Urinary bladder (tissue), 4 donors: ENCODE measurements at places on chromosomes 3 and 15. TPM values are rescaled to one million over a fixed set of nuclear protein-coding genes. Genes with fewer than 3 reads are reported as not detected.

C2CD4B gene
- 2.2 TPM for total RNA-seq

FANCD2 gene
- total RNA-seq = 12.1 TPM

GHSR gene
- total RNA-seq = not detected

CLDN18 gene
- not detected for total RNA-seq

RAB8B gene
- total RNA-seq = 105 TPM

GOLGA8F gene
- not detected for total RNA-seq

APOD gene
- total RNA-seq = 11.7 TPM

QARS1 gene
- total RNA-seq = 197 TPM

KNG1 gene
- not detected for total RNA-seq

DPPA2 gene
- total RNA-seq = not detected

THUMPD3 gene
- 49.0 TPM for total RNA-seq

CALML4 gene
- 13.6 TPM for total RNA-seq

IL17RE gene
- 1.2 TPM for total RNA-seq

MGLL gene
- total RNA-seq = 23.4 TPM

SLC12A1 gene
- total RNA-seq = not detected

TM4SF1 gene
- total RNA-seq = 124 TPM

GRCh38 chr15:69217381-69217780 lies 56.9 kb downstream of the GLCE start:
- no peak for DNase-seq

DNA sequence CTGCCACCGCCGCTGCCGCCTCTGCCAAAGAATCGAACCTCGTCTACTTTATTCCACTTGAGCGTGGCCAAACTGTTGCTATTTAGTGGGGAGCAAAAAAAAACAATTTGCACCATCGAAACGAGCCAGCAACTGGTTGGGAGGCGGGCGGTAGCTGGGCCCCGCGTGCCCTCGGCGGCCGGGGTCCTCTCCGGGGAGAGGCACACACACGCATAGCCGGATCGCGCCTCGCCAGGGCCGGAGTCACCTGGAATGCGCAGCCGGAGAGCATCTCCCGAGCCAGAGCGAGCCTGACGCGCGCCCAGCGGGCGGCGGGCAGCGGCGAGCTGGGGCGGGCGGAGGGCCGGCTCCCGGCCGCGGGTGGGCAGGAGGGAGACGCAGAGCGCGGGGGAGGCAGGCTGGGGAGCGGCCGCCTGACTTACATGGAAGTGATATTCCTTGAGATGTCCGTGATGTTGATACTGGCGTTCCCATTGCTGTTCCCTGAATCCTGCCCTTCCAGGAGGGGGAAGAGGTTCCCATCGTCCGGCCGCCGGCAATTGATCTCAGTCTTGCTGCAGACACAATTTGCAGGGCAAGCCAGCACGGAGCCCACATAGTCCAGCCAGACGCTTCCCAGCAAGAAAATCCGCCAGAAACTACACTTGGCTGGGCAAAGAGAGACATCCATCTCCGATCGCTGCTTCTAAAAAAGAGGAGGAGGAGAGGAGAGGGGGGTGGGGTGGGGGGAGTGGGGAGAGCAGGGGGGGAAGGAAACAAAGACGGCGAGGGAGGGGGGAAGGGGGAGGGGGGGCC lies 858 bp downstream of the NTRK3 start:
- DNase-seq = no peak

GRCh38 chr15:65375871-65376607 lies 1.8 kb downstream of the IGDCC3 start:
- no peak for DNase-seq

DNA sequence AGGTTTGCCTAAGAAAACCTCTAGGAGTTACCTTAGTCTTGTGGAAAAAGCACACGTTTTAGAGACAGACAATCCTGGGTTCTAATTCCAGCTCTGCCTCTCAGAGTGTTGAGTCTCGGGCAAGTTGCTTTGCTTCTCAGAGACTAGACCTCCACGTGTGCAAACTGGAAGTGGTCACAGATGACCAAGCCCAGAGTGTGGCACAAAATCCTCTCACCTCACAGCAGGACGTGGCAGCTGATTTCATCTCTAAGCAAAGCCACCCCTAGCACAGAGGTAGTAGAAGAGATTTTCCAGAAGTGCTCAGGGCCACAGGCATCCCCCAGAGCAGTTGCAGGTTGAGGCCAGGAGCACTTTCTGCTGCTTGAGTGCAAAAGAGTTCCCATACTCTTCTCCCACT lies 79.2 kb downstream of the CD47 start:
- DNase-seq = no peak

GRCh38 chr3:195203606-195204005 lies 67.4 kb downstream of the XXYLT1 start:
- DNase-seq = no peak

DNA sequence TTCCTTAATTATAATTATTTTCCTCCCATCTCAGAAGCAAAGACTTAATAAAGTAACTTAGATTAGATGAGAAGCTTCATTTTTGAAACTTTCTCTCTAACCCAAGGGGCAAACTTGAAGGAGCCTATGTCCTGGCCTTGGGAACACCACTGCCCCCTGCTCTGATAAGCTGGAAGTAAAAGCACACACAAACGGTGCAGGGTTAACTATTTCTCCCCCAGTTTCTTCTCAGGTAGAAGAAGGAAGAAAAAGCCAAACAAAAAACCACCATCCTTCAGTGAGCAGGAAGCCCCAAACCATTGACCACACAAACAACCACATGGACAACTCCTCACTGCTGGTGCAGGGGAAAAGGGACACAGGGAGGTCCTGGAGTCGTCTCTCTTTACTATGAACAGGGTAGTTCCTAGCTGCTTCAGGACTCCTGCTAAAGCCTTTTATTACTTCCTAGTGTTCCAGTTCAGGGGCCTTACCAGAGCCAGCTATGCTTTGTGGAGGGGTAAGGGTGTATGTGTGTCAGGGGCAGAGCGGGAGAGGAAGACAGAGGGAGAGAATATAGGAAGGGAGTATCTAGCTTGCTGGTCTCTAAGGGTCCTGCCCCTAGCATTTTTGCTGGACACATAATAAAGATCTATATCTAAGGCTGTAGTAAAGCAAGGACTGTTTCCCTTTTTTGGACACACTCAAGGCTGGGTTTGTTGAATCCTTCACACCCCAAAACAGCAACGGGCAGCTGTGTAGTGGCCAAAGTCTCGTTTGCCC lies 94.0 kb upstream of the UMPS start:
- DNase-seq = no peak

DNA sequence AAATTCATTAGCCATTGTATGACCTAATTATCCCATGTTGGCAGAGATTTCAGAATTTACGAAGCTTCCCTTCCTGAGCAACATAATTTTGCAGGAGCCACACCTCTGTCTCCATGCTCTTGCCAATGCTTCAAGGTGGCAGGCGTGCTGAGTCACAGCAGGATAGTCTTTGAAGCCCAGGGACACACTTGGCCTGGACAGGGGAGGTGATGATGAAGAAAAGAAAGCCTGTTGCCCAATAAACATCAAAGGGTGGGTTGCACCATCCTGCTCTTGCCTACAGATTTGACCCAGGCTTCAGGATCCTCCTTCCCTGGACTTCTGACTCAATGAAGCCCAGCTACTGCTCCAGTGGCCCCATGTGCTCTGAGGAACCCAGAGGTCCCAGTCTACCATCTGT lies 117.1 kb downstream of the MINAR1 start:
- DNase-seq = no peak

- no peak for DNase-seq
Observed at GRCh38 chr3:107882881-107883280, 207.9 kb downstream of the CD47 start.

GRCh38 chr3:13482106-13482690 lies 2.1 kb downstream of the HDAC11 start:
- no peak for DNase-seq

DNA sequence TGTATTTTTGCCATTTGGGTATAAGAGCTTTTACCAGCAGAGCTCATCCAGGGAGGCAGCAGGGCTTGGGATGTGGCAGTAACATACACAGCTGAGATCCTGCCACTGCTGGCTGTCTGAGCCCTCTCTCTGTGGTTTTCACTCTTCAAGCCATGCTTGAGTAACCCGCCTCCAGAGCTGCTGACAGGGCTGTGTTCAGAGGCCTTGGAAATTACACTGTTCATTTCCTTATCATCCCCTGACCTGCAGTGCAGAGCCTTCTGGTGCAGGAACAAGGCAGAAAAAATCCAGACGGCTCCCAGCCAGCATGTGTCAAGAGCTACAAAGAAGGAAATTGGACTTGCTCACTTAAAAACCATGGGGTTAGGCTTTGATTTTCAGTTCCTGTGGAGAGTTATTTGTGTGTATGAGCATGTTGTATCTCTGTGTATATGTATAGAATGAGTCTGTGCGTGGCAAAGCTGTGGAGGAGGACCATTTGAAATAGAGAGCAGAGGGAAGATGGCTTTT lies 47.0 kb downstream of the ZNF609 start:
- DNase-seq = peak; percentile 67

- no peak for DNase-seq
Observed at GRCh38 chr15:92809880-92810361, 90.2 kb upstream of the CHD2 start.

- no peak for DNase-seq
Observed at GRCh38 chr3:153162513-153163392, 727 bp downstream of the RAP2B start.

GRCh38 chr15:98804057-98804380 lies 155.7 kb downstream of the IGF1R start:
- DNase-seq = no peak
